Bone marrow (tissue), 2 donors: ENCODE measurements at places on chromosomes 4 and X.

DNA sequence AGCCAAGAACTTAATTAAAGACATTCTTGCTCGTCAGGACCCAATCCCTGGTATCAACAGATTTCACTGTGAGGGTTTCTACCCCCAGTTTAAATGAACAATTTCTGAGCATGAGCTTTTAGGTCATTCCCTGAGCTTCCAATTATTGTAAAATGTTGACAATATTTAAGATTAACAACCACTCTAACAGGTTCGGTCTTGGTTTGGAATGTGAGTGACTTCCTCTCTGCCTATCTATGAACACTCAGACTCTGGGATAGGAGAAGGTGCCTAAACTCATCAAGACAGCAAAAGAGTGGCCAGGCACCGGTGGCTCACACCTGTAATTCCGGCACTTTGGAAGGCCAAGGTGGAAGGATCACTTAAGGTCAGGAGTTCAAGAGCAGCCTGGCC lies 82.9 kb upstream of the TMEM150C start:
- DNase-seq: no peak

- DNase-seq: no peak
Observed at GRCh38 chr4:68123525-68123924, 6.1 kb downstream of the TMPRSS11F start.

GRCh38 chr4:155565776-155566175 lies 100.9 kb upstream of the GUCY1A1 start:
- no peak for DNase-seq

DNA sequence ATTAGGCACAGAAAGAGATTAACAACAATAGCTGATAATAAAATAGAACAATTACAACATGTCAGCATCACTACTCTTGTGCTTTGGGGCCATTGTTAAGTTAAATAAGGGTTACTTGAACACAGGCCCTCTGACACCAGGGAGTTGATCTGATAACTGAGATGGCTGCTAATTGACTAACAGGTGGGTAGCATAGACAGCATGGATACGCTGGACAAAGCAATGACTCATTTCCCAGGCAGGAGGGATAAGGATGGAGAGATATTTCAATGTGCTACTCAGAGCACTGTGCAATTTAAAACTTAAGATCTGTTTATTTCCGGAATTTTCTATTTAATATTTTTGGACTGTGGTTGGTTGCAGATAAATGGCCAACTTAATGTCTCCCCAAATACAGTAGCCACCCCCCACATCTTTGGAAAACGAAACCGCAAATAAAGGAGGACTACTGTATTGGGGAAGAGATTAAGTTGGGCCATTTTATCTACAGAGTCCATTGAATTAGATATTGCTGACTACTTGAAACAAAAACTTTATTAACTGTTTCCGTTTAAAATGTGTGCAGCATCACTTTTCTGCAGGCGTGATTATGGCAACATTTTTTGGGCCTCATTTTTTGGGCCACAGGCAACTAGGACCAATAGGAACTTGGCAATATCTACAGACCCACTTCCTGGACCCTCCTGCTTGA lies 200.6 kb upstream of the KLF3 start:
- DNase-seq: no peak

DNA sequence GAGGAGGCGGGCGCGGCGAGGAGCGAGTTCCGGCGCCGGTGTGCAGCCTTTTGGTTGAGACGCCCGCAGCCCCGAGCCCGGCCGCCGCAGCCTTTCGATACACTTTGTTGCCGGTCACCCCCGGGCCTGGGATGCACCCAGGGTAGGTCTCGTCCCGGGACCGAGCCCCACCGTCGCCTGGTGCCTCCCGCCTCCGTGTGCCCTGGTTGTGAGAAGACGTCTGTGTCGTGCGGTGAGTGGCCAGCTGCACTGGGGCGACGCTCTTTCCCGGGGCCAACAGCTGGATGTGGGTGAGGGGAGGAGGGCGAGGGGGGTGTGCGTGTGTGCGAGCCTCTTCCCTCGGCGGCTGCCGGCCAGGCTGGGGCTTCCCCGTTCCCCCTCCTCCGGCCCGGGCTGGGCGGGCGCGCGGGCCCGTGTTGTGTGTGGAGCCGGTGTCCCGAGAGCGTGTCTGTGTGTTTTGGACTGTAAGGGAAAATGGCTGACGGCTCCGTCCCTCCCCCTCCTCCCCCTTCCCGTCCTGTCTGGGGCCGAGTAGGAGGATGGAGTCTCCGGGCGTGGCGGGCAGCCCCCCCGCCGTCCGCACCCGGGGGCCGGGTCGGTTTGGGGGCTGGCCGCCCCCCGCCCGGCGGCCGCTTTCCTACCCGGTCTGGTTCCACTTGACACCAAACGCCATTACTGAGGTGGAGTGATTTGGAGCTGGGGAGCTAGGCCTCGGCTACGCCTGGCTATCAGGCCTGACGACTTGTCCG lies 807 bp downstream of the USP9X start:
- no peak for DNase-seq

DNA sequence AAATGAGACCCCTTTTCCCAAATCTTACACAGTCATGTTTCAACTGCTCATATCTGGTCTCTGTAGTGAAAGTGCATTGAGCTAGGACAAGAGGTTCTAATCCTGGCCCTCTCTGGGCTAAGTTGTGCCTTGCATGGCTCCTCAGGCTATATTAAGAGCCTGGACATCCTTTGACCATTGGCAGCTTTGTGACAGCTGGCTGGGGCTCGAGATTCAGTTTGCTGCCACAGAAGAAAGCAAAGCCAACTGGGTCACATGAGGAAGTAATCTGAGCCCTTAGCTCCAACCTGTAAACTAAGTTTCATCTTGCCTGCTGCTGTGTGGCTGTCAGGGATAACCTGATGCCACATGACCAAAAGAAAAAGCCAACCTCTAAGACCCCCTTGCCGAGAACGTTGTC lies 51.8 kb upstream of the JADE1 start:
- DNase-seq: no peak

DNA sequence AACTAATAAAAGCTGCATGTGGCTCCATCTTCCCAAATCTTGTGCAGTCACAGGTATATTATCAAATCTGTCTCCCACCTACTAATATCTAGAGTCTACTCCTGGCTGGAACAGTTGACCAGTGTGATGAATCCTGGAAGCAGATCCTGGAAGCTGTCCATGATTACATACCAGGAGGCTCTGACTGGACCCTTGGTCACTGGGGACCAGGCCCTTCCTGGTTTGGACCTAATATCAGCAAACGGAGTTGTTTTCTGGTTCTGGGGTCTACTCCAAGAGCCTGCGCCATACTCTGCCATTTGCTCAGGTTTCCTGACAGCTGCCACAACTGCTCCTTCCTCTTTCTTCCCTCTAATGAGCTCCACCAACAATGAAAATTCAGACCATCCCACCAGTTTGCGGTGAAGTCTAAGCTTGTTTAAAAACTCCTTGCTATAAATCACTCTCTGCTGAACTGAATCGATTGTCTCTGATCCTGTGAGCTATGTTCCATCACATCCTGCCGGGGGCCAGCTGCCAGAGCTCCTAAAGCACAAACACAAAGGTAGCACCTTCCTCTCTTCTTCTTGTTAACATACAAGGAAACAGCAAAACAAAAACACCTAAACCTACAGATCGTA lies 114.2 kb downstream of the PALLD start:
- DNase-seq: no peak

DNA sequence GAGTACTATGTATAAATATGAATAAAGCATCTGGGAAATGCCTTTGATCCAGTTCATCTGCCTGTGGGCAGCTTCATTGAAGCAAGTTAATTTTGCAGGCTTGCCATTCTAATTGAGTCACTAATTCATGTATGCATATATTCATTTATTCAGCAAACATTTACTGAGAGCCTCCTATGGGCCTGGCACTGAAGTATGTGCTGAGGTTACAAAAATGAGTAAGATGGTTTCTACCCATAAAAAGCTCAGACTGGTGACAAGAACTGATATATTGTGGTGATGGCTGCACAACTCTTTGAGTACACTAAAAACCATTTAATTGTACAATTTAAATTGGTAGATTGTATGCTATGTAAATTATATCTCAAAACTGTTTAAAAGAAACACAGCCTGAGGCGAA lies 1.1 kb upstream of the MRPL1 start:
- DNase-seq: no peak

DNA sequence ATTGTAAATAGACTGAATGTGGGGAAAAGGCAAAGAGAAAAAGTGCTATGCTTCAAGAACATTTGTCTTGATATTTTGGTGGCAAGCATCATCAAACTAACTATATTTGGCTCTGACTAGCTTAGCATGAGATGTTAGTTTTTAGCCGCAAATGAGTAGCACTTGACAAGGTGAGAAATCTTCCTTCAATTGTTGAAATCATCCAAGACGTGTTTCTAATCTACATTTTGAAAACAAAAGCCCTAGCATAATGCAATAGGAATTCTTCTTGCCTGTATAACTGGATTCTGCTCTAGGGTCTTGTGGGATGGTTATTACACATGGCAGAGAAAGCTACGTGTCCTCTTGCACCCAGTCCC lies 92.5 kb downstream of the SORBS2 start:
- DNase-seq: no peak

DNA sequence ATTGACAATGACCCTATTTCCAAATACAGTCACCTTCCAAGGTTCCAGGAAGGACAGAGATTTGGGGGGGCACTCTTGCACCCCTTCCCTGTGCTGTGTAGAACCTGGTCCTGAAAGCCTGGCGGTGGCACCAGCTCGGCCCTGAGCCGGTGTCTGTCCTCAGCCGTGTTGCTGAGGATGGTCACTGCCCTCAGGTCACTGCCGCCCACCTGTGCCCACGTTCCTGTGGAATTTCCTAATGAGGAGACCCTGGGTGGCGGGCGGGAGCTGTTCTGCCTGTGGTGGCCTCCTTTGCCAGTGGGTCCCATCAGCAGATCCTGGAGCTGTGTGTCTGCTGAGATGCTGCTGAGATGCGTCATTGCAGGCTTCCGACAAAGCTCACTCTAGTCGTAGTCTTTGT lies 32.9 kb downstream of the NELFA start:
- no peak for DNase-seq

DNA sequence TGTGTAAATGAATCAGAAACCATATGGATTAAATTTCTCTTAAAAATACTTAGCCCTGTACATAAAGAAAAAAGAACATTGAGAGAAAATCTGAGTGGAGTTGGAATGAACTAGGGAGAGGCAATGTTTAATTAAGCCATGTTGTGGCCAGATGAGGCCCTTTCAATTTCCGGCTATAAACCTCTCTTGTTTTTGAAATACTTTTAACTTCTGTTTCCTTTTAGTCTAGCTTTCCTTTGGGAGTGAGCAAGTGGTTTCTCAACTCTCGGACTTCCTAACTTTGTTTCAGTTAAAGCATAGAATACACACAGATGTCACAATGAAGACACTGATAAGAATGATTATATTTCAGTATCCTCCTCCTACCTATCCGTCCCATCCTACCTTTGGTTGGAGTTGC lies 197.2 kb downstream of the ARHGAP24 start:
- no peak for DNase-seq

GRCh38 chr4:145840162-145840768 lies 98.4 kb downstream of the ZNF827 start:
- DNase-seq: no peak
